ENCODE measurements at places on chromosomes 7 and 10.

DNA sequence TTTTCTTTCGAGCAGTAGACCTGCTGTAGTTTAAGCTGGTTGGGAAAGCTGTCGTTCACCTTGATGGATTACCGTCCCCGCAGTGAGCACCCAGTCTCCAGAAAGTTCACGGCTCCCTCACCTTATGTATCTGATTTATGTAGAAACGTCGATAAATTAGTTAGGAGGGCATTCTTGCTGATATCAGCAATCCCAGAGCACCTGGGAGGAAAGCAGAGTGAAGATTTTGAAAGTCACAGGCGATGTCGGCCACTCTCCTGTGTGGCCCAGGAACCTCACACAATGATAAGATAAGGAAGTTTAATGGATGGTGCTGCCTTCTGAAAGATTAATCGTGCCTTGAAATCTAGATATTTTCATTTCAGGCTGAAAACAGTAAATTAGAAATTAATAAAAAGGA lies 336.8 kb downstream of the DPP6 start:
- no peak for DNase-seq

DNA sequence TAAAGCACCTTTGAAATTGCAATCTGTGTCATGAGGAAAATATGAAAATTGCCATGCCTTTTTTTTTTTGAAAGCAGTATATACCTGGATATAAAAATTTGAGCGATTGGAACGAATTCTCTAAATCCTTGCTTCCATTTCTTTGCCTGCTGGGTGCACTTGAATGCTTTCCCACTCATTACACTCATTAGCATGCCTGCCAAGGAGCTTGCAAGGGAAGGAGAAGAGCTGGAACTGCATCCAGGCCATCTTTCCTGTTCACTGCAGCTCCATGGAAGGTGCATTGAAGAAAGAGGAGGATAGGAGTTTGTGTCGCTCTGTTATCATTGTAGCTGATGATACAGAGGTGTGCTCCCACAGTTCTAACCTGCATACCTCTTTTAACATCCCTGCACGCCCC lies 102.4 kb upstream of the GJD4 start:
- DNase-seq = no peak

DNA sequence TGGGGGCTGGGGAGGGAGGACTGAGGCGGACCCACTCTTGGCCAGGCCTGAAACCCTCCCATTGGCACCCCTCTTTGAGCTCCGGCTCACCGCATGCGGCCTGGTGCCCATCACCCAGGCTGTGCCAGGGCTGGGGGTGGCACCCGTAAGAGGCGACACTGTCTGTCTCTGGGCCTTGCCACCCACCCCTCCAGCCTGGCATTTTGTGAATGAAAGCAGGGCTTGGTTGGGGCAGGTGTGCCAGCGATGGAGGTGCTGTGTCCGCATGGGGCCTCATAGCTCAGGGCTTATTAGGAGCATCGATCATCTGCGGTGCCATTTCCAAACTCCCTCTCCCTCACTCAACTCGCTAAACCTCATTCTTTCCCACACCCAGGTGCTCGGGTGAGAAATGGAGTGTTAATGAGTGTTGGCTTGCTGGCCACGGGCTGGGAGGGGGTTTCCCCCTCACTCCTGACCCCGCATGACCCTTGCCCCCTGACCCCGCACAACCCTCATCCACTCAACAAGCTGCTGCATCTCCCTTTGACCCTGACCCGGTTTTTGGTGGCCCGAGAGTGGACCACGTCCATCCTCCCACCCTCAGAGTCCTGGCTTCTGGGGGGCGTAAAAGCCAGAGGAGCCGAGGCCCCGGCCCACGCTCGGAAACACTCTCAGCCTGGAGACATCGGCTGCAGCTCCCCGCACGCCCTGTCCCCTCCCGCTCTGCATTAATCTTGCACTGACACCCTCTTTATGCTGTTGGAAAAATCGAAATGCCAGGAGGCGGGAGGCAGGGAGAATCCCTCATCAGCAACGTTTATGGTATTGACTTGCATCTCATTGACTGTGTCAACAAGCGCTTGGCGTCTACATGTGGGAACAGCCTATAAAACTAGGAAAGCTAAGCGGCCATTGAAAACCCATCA lies 161.2 kb downstream of the DNAJB6 start:
- DNase-seq = no peak

DNA sequence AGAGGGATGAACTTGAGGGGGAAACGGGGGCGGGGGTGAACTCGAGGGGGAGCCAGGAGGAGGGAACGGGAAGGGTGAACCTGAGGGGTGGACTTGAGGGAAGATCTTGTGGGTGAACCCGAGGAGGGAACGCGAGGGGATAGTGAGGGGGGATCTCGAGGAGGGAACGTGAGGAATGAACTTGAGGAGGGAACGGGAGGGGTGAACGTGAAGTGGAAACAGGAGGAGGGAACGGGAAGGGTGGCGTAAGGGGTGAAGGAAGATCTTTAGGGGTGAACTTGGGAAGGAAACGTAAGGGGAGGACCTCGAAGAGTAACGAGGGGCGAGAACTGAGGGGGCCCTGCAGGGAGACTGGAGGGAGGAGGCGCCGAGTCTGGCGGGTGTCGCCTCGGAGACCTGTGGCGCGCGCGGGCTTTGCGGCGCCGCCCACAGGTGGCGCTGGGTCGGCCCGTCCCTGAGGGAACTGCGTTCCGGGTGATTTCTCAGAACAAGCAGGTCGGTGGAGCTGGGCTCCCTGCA lies 651 bp downstream of the MYO3A start:
- peak; percentile 32 for DNase-seq

DNA sequence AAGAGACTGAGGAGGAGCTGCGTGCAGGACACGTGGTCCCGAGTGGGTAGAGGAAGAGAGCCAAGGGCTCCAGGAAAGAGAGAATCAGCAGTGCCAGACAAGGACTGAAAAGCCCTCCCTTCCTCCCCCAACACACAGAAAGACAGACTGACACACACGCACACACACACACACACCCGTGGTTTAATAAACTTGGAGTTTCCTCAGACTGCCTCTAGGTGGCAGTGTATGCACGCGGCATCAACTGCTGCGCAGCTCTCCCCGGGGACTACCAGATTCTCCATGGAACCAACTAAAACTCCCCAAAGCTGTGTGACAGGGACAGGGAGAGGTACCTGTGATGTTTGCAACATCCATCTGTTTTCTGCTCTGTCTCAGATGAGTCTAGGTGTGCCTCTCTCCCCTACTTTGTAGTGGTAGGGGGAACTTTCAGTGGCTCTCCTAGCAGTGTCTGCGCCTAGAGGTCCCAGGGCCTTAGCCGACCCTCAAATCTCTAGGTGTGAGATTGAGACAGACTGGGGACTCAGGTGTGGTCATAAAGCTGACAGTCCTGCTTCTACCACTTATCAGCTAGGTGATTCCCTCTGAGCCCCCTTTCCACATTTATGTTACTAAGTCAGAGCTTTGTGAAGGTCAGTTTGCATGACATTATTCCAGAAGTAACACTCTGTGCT lies 9.3 kb upstream of the TSPAN14 start:
- no peak for DNase-seq

- DNase-seq = peak; percentile 19
Observed at GRCh38 chr10:104080762-104081161, 4.9 kb downstream of the COL17A1 start.

DNA sequence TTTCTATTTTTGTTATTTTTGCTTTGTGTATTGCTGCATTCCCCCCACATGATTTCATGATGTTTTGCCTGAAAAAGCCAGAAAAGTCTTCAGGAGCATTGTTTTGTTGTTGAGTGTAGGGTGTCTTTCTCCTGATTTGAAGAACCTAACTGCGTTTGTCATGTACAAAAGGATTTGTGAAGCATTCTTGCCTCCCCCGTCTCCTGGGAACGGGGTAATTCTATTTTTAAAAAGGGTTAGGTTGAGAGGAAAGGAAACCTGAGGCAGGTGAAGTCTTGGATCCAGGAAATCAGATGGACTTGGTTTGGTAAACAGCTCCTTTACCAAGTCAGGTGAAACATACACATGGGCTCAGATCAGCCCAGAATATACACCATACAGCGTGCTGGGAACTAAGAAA lies 26.0 kb upstream of the BTBD16 start:
- peak; percentile 31 for DNase-seq

DNA sequence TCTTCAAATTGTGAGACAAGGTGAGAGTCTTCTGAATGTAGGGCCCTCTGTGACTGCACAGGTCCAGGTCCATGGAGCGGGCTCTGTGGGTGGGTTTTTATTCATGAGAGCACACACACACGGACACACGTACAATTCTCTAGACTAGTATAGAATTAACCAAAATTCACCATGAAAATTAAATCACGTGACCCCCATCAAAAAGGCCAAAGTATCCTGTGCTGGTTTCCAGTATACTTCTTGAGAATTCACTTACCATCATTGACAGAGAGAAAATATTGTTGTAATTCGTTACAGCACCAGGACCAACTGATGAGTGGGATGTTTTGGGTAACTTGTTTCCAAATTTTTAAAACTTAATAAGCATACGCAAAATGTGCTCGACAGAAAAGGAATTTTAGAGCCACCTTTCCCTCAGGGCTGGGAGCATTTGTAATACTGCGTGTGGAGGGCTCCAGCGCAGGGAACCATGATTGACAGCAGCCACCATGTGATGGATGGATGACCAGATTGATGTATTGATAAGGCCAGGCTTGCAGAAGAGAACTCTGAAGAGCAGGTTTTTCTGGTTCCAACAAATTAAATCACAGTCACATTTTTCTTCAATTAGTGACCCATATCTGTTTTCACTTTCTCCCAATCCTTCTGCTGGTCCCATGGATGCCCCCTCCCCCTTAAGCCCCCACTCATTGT lies 14.9 kb upstream of the DNTT start:
- no peak for DNase-seq

GRCh38 chr10:33005322-33006301 lies 47.6 kb upstream of the ITGB1 start:
- no peak for DNase-seq

DNA sequence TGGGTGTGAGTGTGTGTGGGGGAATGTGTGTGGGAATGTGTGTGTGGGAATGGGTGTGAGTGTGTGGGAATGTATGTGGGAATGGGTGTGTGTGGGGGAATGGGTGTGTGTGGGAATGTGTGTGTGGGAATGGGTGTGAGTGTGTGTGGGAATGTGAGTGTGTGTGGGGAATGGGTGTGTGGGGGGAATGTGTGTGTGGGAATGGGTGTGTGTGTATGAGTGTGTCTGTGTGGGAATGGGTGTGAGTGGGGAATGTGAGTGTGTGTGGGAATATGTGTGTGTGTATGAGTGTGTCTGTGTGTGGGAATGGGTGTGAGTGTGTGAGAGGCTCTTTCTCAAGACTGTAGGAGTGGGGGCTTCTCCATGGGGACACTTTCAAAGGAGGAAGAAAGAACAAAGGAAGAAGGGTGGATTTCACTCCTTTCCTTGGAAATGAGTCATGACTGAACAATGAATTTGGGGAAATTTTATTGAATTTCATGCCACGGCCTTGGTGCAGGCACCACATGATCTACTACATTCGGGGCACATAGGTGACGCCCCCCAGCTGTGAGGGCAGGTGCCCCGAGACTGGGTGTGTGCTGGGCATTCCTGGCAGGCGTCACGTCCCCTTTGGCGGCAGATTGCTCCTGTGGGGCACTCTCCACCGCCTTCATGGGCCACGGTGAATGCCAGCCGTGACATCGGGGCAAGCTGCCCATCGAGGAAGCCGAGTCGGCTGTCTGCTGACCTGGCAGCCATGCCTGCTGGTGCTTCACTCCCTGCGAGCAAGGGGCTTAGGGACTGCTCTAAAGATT lies 88.8 kb upstream of the INSIG1 start:
- DNase-seq = no peak

DNA sequence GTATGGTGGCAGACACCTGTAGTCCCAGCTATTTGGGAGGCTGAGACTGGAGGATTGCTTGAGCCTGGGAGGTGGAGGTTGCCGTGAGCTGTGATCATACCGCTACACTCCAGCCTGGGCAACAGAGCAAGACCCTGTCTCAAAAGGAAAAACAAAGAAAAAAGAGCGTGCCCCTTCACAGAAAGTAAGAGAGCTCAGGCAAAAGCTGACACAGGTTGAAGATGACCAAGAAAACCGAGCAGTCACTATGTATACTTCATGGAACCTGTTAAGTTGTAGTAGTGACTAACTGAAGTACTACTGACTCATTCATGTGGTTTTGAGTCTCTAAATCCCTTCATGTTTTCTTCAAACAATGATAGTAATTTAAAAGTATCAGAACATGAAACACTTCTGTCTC lies 1.2 kb upstream of the PRRT4 start:
- DNase-seq = no peak

DNA sequence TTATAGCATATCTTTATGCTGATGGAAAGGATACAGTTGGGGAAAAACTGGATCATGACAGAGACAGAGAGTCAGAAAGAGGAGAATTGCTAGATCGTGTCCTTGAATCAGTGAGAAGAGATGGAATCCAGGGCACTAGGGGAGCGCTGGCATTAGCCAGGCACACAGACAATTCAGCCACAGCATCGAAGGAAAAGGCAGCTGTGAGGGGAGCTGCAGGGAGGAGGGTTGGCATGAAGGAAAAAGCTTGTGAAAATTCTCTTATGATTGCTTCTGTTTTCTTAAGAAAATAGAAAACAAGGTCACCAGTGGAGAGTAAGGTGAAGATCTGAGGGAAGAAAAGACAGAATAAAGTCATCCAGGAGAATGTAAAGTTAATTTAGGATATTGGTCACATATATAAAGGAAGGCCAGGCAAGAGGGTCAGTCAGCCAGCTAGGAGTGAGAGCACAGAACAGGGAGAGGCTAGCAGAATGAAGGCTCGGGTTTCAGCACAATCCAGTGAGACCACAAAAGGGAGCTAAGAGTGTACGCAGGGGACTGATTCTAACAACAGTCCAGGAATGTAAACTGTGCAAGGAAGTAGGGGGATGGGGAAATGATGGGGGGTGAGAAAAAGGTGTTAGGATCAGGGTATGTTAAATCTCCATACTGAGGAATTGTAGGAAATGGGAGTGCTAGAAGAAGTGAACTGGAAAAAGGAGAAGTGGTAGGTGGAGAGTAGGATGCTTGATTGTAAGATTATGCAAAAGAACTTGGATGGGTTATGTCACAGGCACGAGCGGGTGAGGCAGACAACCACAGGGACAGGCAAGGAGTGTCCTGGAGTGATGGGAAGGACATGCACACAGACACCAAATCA lies 112.0 kb downstream of the RNF32 start:
- DNase-seq = no peak

- DNase-seq = no peak
Observed at GRCh38 chr10:61729596-61729995, 66.9 kb downstream of the CABCOCO1 start.

DNA sequence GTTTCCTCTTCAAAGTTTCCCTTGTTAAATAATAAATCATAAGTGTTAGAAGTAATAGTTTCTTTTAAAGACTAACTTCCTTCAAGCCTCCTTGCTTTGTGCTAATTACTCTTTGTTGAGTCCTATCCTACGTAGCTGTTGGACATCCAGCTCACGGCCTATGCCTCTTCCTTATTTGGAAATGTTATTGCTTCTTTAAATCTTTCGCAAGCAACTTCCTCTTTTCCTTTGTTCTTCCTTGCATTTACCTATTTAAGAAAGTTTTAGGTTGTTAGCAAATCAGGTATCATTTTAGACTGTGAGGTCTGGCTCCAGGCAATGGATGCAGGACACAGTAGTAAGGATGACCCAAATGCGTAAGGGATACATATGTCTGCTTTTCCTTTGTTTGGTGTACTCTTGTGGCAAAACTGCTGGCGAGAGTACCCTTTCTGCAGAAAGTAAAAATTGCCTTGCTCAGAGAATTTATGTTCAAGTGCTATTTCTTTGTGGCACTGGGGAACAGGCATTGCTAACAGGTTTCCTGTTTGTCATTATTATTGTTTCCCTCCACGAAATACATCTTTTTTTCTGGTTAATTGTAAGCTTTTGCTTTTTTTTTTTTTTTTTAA lies 110.5 kb downstream of the DYNC2I1 start:
- no peak for DNase-seq

Data from NCI-H2107 (cell line).